ENCODE measurements at places on chromosomes 6 and 20.

- DNase-seq, result no peak
These were observed 764.8 kb upstream of the ADGRB3 start for GRCh38 chr6:67870321-67870720.

GRCh38 chr20:35296101-35296554 is 3.9 kb upstream of the FAM83C start:
- no peak for DNase-seq

- DNase-seq, result no peak
These were observed 54.8 kb upstream of the GCM1 start for GRCh38 chr6:53203483-53203882.

DNA sequence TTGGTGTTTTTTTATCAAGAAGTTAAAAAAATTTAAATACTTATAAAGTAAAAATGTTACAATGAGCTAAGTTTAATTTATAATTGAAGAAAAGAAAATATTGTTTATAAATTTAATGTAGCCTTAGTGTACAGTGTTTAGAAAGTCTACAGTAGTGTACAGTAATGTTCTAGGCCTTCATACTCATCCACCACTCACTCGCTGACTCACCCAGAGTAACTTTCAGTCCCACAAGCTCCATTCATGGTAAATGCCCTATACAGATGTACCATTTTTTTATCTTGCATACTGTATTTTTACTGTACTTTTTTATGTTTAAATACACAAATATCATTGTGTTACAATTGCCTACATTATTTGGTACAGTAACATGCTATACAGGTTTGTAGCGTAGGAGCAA is 26.0 kb downstream of the HTR1E start:
- no peak for DNase-seq

- DNase-seq, result no peak
These were observed 98.5 kb downstream of the PRDM1 start for GRCh38 chr6:106184629-106185028.

DNA sequence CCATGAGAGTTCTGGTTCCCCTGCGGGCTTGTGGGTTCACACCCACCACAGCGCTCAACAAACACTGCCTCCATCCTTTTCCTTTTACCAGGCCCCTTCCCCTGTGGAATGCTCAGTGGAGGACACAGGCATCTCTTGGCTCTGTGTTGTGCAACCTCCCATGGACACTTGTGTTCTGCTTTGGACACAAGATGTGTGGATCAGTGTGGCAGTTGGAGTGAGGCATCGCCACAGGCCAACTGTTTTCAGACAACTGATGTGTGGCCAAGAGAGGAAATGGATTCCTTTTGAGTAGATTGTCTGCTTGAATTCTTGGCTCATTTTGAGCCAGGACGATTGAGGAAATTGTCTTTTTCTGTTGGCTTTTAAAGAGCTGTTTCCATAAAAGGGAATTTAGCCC is 26.8 kb downstream of the CST8 start:
- no peak for DNase-seq

DNA sequence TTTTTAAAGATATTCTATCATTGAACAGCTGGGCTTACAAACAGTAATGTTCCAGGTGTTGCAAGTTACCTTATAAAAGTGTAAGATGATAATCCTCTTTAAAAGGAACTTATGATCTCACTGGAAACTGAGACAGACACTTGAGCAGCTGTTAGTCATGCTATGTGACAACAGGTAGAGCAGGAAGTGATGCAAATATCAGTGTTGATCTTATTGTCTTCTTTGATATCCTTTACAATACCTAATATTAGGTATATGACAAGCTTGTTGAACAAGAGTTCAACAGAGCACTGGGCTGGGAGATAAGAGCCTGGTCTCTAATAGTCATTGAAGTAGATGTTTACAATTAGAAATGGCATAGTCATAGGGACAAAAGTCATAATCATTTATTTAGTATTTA is 150.0 kb downstream of the UBE3D start:
- DNase-seq, result no peak

DNA sequence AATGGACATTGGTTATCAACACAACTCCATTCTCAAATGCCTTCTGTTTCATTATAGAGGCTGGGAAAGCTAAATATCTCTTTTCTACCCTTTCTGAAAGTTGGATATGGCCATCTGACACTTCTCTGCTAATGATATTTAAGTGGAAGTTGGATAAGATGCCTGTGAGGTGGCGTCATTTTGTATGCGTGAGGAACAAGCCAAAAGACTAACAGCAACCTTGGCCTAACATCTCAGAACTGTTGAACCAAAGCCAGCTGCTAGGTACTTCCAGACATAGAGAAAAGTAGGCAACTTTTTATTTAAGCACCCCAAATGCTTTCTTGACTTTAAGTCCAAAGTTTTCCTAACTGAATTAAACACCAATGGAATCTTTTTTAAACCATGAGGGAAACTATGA is 708.4 kb downstream of the CD109 start:
- DNase-seq, result no peak

DNA sequence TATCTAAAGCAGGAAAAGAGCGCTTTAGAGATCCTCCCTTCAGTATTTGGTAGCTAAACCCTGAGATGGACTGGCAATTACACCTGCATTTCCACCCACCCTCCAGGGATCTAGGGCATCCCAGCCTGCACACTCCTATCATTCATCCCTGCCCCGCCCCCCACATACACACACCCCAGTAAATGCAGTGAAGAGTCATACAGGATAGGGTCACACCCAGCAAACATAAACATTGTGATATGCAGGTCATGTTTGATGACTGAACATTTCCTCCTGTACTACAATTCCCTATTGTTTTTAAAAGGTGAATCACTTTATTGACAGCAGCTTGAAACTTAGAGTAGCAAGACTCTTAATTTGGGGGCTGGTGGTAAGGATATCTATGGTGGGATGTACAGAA is 112.9 kb downstream of the FOXO3 start:
- DNase-seq, result peak; percentile 9

DNA sequence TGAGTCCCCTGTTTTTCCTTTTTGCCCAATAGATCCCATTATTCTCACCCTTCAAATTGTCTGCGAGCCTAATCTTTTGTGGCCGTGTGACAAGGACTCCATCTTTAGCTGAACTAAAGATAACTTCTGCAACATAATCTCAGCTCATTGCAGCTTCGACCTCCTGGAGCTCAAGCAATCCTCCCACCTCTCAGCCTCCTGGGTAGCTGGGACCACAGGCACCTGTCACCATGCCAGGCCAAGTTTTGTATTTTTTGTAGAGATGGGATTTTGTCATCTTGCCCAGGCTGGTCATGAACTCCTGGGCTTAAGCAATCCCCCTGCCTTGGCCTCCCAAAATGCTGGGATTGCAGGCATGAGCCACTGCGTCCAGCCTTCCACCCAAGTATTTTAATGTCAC is 161.0 kb downstream of the GJA1 start:
- DNase-seq, result no peak

DNA sequence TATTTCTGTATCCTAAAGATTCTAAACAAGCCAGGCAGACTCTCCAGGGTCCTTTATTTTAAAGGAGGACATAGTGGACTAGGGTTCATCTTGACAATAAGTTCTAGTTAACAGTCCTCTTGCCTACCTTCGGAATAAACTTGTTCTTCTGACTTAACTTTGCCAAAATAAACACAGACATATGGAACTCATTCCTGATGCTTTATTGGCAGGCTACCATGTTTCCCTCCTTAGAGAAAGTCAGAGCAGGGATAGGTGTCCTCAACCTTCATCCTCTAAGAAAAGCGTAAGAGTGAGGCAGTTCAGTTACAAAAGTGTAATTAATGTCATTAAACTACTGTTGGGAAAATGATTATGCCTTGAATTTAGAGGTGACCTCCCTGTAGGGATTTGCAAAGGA is 46.9 kb upstream of the NRSN1 start:
- no peak for DNase-seq

GRCh38 chr20:63224412-63225081 is 8.6 kb upstream of the YTHDF1 start:
- DNase-seq, result peak; percentile 91

DNA sequence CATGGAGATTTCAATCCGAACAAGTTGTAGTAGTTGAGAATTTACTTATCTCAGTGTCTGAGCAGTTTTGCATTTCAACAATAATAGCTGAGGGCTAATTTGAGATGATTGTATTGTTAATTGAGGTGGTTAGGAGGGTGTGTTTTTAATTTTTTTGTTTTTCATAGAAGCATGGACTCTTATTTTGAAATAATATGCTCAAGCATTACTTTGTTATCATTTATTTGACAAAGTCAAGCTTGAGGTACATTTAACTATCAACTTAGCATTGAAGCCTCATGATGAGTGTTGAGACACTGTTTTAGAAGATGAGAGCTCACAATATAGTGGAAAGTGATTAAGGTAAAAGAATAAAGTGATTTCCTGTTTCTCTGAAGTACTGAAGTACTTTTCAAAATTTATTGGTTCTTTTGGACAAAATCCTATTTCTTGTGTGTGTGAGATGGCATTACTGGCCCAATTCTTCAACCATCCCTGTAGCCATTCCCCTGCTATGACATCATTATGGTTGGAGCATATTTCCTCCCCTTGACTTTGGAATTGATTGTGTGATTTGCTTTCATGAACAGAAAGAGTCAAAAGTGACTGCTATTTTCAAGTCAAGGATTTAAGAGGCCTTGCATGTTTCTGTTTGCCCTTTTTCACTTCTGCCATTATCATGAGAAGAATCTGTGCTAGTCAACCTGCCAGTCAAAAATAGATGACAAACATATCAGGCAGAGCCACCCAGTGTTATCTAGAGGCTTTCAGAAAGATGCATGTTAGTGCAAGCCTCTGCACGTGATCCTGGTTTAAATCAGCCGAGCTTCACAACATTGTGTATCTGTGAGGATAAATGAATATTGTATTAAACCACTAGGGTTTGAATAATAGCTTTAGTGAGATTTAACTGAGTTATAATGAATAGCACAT is 1112.3 kb upstream of the CITED2 start:
- no peak for DNase-seq

DNA sequence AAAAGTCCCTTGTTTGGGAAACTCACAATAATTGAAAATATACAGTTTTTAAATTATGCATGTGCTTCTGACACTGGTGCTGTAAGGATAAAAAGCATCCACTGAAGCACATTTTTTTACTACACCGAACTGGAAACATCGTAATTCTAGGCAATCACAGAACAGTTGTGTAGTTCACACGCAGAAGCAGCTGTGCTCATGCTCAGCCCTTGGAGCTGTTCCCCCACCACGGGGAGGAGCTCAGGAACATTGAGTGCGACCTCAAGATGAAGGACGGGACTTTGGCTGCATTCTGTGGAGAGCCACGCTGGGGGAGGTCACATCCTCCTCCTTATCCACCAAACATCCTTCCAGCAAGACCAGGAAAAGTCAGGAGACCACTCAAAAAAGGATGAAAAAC is 466.3 kb upstream of the CDH4 start:
- no peak for DNase-seq

- no peak for DNase-seq
These were observed 25.6 kb downstream of the INSM1 start for GRCh38 chr20:20393207-20394120.

DNA sequence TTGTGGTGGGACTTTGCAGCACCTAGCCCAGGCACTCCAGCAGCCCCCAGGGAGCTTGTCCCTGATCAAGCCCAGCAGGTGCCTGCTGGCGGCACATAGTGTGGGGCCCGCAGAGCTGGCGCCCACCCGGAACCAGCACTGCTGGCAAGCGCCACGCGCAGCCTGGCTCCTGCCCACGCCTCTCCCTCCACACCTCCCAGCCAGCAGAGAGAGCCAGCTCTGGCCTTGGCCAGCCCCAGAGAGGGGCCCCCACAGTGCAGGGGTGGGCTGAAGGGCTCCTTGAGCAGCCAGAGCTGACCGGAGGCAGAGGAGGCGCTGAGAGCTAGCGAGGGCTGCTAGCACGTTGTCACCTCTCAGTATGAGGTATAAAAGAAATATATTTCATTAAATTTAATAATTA is 716.5 kb upstream of the MAP3K7 start:
- no peak for DNase-seq

DNA sequence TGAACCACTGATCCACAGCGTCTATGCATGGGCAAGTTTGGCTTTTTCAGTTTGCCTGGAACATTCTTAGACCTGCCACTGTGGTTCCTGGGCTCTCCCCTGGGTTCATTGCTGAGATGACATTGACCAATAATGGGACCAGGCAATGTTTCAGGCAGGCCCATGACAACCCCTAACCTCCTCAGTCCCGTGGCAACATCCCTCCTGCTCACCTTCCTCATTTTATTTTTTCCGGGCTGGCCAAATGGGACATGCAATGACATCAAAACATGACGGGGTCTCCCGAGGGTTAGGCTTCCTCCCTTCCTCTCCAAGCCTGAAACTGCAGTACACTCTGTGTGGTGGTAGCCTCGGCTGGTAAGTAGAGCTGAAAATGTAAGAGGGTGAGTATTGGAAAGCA is 234.0 kb upstream of the RREB1 start:
- DNase-seq, result no peak

- no peak for DNase-seq
These were observed 68.1 kb downstream of the DLL1 start for GRCh38 chr6:170222498-170223471.

- no peak for DNase-seq
These were observed 25.6 kb upstream of the ARMH2 start for GRCh38 chr6:24824142-24824938.
